ENCODE measurements at places on chromosomes 11 and 22.

DNA sequence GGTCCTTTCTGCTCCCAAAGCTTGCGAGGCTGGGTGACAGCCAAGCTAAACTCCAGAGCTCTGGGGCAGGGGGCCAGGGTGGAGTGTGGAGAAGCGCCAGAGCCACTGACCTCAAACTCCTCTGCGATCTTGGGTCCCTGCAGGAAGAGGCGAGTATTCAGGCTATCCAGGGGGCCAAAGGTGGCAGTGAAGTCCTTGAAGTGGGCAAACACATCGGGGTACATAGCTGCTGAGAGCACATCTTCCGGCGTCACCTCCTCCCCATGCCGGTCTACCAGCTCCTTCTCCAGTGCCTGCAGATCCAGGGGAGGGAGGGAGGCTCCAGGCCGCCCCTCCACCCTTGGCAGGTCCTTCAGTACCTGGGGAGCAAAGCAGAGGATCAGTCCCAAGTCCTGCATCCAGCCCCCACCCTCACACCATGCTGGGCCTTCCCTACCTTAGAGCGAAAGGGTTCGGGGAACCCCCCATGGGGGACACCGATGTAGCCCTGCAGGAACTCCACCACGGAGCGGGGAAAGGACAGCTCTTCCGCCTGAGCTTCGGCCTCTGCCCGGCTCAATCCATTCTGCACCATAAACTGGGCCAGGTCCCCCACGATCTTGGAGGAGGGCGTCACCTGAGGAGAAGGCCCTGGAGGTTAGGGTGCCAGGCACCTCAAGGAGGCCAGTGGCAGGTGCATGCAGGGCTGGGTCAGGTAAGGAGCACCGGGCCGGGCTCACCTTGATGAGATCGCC is 6.4 kb downstream of the RCE1 start:
- no peak for DNase-seq

GRCh38 chr11:7501894-7502293 is 11.9 kb upstream of the PPFIBP2 start:
- DNase-seq: no peak

GRCh38 chr22:48101704-48102103 is 1339.3 kb downstream of the TBC1D22A start:
- DNase-seq: no peak

- no peak for DNase-seq
Measured at GRCh38 chr11:20754933-20755332, 85.5 kb downstream of the NELL1 start.

DNA sequence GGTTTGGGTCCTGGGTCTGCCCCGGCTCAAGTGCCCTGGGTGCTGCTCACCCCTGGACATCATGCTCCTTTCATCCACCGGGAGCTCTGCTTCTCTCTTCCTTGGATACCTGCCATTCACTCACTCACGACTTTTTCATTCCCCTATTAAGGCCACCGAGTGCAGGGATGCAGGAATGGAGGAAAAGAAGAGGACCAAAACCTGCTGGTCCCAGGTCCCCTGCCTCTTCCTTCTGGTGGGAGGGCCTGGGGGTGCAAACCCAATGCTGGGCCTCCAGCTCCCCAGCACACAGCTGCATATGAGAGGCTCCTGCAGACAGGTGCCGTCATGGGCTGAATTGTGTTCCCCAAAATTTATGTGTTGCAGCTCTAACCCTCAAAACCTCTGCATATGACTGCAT is 36.8 kb upstream of the MYEOV start:
- no peak for DNase-seq

GRCh38 chr11:58968251-58968711 is 29.0 kb downstream of the GLYATL1 start:
- no peak for DNase-seq

DNA sequence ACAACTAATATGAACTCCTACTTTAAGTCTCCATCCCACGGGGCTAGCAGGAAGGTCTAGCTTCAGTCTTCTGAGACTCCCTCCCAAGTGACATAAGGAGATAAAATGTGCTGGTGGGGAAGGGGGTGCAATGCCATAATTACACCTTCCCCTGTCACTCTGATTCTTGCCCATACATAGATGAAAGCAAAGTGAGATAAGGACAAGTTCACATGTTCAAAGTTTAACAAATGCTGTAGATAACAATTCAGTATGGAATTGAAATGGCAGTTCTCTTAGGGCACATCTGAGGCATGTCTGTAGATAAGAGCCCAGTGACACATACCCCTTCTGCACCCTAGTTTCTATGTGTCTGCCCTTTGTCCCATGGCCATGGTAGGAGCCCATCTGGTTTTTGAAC is 38.2 kb upstream of the PANX1 start:
- DNase-seq: no peak

DNA sequence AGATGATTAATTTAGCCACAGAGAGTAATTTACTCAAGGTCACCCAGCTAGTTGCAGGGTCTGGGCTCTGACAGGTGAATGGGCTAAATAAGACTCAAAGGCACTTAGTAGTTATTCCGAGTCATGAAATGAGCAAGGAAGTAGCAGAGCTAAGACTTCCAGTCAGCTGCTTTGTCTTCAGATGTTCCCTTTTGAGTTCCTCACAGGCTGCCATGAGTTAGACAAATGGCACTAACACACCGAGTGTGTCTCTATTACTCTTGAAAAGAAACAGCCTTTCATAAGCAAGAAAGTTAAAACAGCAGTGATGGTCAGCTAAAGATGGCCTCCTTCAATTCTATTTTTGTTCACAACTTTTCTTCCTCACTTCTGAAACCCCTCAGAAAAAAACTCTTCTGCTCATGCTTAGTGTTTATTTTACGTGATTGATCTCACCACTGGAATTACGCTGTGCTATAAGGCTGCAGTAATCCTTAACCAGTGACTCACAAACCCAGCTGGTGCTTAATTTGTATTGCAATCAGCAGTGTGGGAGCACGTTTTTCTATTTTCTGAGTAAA is 389.1 kb downstream of the AASDHPPT start:
- DNase-seq: no peak

DNA sequence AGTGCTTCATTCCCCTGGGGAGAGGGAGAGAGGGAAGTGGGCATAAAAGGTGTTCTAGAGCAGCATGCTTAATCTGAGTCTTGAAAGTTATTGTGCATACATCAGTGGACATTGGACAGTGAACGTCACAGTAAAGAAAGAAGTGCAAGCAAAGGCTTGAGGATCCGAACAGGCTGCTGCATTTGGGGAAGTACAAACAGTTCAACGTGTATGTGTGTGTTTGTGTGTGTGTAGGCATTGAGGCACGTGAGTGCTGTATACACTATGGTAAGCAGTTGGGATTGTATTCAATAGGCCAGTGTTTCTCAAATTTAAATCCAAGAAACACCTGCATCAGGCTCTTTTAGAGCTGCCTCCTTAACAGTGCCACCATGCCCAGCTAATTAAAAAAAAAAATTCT is 10.4 kb upstream of the EIF3M start:
- no peak for DNase-seq

DNA sequence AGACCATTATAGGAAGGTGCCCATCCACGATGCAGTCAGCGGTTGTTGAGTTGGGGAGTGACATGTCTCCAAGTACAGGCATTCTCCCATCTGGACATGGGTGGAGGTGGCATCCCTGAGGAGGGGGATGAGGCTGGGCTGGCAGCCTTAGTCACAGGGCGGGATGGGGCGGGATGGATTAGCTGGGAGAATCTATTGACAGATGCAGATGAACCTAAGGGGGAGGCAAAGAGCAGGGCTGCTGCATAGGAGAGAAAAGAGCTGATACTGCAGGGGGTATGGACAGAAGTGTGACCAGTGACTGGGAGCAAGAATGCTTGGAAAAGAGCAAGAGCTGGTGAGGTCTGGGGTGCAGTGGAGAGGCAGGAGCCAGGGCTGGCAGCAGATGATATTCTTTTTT is 42.7 kb downstream of the SCN3B start:
- DNase-seq: no peak

DNA sequence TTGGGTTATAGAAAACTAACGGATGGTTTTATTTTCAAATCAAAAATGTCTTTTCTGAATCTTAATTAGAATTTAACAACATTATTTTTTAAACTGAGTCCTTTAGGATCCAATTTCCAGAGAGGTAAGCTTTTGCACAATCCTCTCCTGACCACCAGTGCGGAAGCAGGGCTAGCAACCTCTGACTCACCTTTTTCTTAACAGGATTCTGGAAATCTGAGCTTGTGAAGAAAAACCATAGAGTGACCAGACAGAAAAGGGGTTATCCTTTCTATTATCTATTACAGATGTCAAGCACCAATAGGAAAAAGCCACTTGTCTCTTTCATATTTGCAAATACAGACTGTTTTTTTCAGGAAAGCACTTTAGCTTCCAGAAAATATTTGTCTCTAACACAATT is 25.3 kb downstream of the ALG9 start:
- DNase-seq: no peak

DNA sequence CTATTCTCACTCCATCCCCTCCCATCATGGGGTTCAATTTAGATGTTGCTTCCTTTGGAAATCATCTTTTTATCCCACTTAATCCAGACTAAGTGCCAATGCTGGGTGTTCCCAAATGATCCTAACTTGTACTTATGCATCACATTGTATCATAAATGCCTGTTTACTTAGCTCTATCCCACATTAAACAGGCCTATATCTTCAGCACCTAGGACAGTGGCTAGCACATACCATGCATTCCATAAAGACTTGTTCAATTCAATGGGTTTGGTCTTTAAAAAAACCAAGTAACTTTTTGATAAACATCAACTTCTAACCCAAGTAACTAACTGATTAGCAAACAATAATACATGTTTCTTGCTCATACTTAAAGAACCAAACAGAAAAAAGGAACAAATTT is 40.6 kb downstream of the RSF1 start:
- no peak for DNase-seq

GRCh38 chr22:46858181-46858771 is 95.8 kb downstream of the TBC1D22A start:
- no peak for DNase-seq

DNA sequence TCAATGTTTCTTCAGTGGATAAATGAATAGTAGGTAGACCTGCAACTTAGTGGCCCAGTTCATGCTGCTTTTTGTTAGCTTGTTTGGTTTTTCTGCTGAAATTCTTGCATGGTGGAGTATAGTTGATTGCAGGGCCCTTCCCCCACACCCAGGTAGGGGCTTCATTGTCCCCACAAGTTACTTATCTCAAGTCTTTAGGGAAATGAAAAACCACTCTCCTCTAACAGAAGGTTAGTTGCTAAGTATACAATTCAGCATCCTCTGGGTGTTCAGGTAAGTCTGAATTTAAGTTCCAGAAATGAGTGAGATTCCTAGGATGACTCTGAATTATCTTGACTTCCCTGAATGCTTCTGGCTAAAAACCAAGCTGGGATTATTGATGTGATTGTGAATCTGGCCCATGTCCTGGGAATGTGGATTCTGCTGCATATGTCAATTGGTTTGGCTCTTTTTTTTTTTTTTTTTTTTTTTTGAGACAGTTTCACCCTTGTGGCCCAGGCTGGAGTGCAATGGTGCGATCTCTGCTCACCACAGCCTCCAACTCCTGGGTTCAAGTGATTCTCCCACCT is 40.3 kb downstream of the BCL2L13 start:
- no peak for DNase-seq

GRCh38 chr11:76226626-76227025 is 20.3 kb upstream of the WNT11 start:
- no peak for DNase-seq

- no peak for DNase-seq
Measured at GRCh38 chr11:85742873-85743275, 56.9 kb upstream of the CCDC89 start.

DNA sequence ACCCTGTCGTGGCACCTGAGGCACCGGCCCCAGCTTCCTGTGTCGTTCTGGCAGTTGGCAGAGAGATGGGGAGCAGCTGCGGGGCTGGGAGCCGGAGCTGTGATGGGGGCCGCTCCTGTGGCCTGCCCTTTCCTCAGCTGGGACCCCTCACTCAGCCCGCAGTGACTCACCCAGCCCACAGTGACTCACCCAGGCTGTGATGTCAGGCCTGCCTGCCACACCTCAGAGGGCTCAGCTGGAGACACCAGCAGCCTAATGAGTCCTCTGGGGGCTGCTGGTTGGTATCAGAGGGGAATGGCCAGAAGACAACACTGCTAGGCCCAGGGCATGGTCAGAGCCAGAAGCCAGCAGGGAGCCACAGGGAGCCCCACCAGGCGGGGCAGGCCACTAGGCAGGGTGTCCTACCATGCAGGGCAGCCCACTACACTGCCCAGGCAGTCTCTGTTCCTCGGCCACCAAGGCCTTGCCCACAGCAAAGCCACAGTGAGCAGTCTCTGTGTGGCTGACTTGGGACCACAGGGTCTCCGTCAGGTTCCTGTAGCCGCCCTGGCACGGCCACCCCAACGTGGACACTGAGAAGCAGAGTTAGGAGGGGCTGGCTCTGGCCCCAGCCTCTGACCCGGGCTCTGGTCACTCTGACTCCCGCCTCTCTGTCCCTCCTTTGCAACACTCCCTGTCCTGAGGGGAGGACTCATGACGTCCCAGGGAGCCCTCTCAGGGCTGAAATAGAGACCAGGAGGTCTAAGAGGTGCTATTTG is 4.2 kb upstream of the FXYD2 start:
- DNase-seq: peak; percentile 77

Measured in CD4-positive, alpha-beta T cell treated with Interleukin-17A for 1 hour (primary cell).